ENCODE measurements at places on chromosomes 4 and X. TPM values are rescaled to one million over a fixed set of nuclear protein-coding genes. Genes with fewer than 3 reads are reported as not detected.

The PASD1 gene
- not detected for total RNA-seq

The TMEM144 gene
- 13.3 TPM for total RNA-seq

The PDCL2 gene
- total RNA-seq: 0.34 TPM

The SAP30 gene
- total RNA-seq: 11.5 TPM

The CRMP1 gene
- total RNA-seq: under 0.01 TPM

The ARMCX4 gene
- 0.34 TPM for total RNA-seq

The ADGRL3 gene
- 0.36 TPM for total RNA-seq

The SATL1 gene
- not detected for total RNA-seq

The C1GALT1C1 gene
- 18.8 TPM for total RNA-seq

The MAOB gene
- 2.5 TPM for total RNA-seq

The ERAS gene
- not detected for total RNA-seq

The MAGEB1 gene
- total RNA-seq: not detected

The SCML2 gene
- 1.0 TPM for total RNA-seq

The GRIA3 gene
- total RNA-seq: not detected

The TLL1 gene
- total RNA-seq: 0.50 TPM

The IL21 gene
- not detected for total RNA-seq

The PHEX gene
- total RNA-seq: 1.7 TPM

The ALAS2 gene
- total RNA-seq: not detected

The SLC10A4 gene
- not detected for total RNA-seq

The BEX5 gene
- 1.7 TPM for total RNA-seq

Data from nasal cavity respiratory epithelium epithelial cell of viscerocranial mucosa (primary cell).